ENCODE measurements at places on chromosomes 6 and 20. TPM values are rescaled to one million over a fixed set of nuclear protein-coding genes. Genes with fewer than 3 reads are reported as not detected.

GPLD1 gene
- total RNA-seq: 0.28 TPM

NFKBIL1 gene
- total RNA-seq: 10.8 TPM

FOXS1 gene
- not detected for total RNA-seq

LRRN4 gene
- under 0.01 TPM for total RNA-seq

IL17F gene
- total RNA-seq: not detected

RING1 gene
- total RNA-seq: 16.4 TPM

LGSN gene
- not detected for total RNA-seq

PRL gene
- total RNA-seq: not detected

DEF6 gene
- total RNA-seq: 2.5 TPM

COL20A1 gene
- total RNA-seq: not detected

VGLL2 gene
- total RNA-seq: not detected

CAGE1 gene
- total RNA-seq: not detected

SIM1 gene
- total RNA-seq: not detected

NHLRC1 gene
- total RNA-seq: 0.83 TPM

CNR1 gene
- total RNA-seq: not detected

PRR18 gene
- not detected for total RNA-seq

BPIFA2 gene
- total RNA-seq: not detected

NHSL1 gene
- total RNA-seq: 7.2 TPM

ABHD16B gene
- not detected for total RNA-seq

MICA gene
- 52.2 TPM for total RNA-seq

TMEM200A gene
- 47.8 TPM for total RNA-seq

PPIL6 gene
- total RNA-seq: 0.18 TPM

FILIP1 gene
- total RNA-seq: under 0.01 TPM

MYLIP gene
- total RNA-seq: 3.2 TPM

CDH26 gene
- total RNA-seq: not detected

TRAPPC3L gene
- total RNA-seq: not detected

LKAAEAR1 gene
- not detected for total RNA-seq

SIRPG gene
- not detected for total RNA-seq

CGA gene
- not detected for total RNA-seq

PGC gene
- not detected for total RNA-seq

MEA1 gene
- 119 TPM for total RNA-seq

AVP gene
- not detected for total RNA-seq

KCNK16 gene
- not detected for total RNA-seq

IPCEF1 gene
- total RNA-seq: under 0.01 TPM

HSPA12B gene
- not detected for total RNA-seq

PNRC1 gene
- total RNA-seq: 18.3 TPM

CALHM4 gene
- not detected for total RNA-seq

PEDS1 gene
- 24.0 TPM for total RNA-seq

LTA gene
- total RNA-seq: not detected

LINC00237 gene
- not detected for total RNA-seq

TP53TG5 gene
- not detected for total RNA-seq

LY6G6C gene
- not detected for total RNA-seq

GJA10 gene
- total RNA-seq: not detected

Data from IMR-90 (cell line).